ENCODE measurements at places on chromosomes 13 and 19. TPM values are rescaled to one million over a fixed set of nuclear protein-coding genes. Genes with fewer than 3 reads are reported as not detected.

Gene URAD
- polyA plus RNA-seq: not detected

Gene HIPK4
- polyA plus RNA-seq: 0.11 TPM

Gene KLK2
- polyA plus RNA-seq: not detected

Gene ACP5
- polyA plus RNA-seq: 4.0 TPM

Gene SGCG
- 0.05 TPM for polyA plus RNA-seq

DNA sequence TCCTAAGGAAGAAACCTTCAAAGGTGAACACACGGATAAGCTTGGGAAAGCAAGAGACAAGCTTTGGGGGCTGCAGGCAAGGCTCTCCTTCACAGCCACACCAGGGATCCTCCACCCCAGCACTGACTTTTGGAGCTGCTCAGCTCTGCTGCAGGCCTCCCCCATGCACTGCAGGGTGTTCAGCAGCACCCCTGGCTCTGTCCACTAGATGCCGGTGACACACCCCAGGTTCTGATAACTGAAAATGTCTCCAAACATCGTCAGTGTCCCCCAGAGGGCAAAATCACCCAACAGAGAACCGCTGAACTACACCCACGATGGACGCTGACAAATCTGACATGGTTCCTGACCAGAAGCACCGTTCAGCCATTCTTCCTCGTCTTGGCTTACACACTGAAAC, 90.5 kb downstream of the STK24 start:
- DNase-seq: no peak

DNA sequence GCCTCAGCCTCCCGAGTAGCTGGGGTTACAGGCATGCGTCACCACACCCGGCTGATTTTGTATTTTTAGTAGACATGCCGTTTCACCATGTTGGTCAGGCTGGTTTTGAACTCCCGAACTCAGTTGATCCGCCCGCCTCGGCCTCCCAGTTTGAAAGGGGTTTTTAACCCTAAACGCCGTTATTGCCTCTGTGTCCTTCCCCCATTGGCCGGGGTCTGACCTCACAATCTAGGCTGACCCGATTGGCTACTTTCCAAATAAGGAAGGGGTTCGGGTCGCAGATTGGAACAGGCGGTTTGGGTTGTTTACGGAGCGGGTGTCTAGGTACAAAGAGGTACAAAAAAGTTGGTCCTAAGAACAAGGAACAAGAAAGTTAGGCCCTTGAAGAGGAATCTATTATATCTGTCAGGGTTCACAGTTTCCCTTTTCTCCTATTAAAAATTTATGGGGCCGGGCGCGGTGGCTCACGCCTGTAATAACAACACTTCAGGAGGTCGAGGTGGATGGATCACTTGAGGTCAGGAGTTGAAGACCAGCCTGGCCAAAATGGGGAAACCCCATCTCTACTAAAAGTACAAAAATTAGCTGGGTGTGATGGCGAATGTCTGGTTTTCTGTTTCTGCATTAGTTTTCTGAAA, 1.0 kb downstream of the ZNF253 start:
- no peak for DNase-seq

GRCh38 chr13:75558145-75558840, 8.7 kb downstream of the UCHL3 start:
- no peak for DNase-seq

- no peak for DNase-seq
Observed at GRCh38 chr19:2561221-2561620, 85.3 kb downstream of the GADD45B start.

DNA sequence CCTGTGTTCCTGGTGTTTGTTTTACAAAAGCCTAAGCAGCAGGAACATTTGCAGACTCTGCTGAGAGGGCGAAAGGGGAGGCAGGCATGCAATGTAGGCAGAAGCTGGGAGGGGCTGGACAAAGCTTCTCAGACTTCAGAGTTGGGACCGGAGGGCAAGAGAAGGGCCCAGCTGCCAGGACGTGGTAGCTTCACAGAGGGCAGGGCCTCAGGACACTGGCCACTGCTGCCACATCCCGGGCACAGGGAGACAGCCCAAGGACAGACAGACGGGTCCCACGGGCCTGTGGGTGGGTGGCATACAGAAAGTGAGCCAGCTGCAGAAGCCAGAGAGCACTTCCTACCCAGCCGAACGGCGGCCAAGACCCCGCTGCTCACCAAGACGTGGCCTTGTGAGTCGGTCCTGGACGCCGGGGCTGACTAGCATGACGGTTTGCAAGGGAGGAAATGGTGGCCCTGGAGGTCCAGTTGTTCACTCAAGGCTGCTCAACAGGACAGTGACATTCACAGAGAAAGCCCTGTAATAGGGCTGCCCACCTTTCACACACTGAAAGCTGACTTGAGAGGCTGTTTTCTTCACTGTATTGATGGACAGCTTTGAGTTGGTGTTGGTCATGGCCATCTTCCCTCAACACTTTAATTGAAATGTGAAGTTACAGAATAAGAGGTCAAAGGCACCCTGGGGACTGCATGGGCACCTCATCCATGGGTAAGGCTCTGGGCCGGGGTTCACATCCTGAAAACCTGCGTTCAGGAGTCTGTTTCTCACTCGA, 23.7 kb upstream of the TFDP1 start:
- no peak for DNase-seq

GRCh38 chr19:55230780-55231179, 2.2 kb upstream of the TMEM86B start:
- no peak for DNase-seq

- DNase-seq: no peak
Observed at GRCh38 chr19:16591803-16592556, 19.8 kb upstream of the SLC35E1 start.

- no peak for DNase-seq
Observed at GRCh38 chr13:110280985-110281688, 25.8 kb downstream of the COL4A1 start.

DNA sequence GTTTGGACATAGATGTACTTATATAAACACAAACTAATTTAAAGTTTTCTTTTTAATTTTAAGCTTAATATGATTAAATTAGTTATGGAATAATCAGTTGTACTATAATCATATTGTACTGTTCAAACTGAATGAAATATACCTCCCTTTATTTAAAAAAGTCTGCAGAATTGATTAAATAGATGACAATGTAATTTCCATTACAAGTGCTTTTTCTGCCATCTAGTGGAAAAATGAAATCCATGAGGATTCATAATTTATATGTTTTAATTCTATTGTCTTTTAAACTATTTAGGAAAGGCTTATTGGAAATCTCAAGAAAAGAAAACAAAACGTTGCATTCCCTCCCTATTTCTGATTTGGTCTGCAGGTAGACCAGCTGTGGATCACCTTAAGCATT, 30.9 kb downstream of the MZT1 start:
- DNase-seq: no peak

- no peak for DNase-seq
Observed at GRCh38 chr13:106361621-106362020, 173.8 kb downstream of the EFNB2 start.

Data from AG04450 (cell line).